IPS DF 19.7 (cell line): ENCODE measurements at places on chromosomes 5 and 9.

- DNase-seq: no peak
These were observed 62.1 kb downstream of the C9orf50 start for GRCh38 chr9:129558551-129559505.

DNA sequence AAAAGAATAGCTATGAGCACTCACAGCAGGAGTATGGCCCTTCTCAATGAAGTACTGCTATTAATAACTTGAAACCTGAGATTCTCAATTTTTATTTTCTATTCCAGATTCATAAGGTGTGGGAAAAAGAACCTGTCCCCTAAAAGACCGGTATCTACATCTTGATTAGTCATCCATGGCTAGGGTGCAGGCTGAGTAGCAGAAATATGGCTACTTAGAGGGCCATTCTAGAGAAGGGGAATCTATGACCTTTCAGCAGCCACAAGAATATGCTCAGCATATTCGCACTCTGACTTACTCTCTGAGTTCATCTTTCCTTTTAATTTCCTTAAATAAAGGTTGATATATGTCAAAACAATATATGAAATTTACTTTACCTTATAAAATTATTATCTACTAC, 27.7 kb downstream of the WDR36 start:
- DNase-seq: no peak

- DNase-seq: no peak
These were observed 289.8 kb upstream of the ANKRD55 start for GRCh38 chr5:56522960-56523359.

DNA sequence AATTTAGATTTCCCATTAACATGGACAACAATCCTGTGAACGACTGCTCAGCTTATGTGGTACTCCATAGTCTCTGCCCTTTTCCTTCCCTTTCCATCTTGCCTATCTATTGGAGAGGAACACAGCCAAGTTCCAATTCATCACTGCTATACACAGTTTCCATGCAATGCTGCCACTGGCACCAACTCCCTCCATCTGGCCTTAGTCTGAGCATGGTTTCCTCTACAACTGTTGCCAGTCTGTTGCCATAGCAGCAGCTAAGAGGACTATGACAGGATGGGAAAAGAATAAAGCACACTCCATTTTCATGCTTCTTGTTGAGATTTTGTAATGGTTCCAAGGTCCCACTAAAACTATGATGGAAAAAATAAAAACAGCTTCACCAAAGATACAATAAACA, 189.0 kb downstream of the HCN1 start:
- no peak for DNase-seq

DNA sequence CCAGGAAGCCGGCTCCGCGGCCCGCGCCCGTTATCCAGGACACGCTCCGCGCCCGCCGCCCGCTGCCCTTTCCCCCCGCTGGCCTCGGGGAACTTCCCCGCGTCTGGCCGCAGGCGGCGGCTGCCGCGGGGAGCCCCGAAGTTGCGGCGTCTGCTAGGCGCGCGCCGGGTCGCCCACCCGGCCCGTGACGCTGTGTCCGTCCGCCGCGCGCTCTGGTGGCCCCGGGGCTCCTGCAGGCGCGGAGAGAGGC, 621 bp upstream of the GCNT4 start:
- no peak for DNase-seq

DNA sequence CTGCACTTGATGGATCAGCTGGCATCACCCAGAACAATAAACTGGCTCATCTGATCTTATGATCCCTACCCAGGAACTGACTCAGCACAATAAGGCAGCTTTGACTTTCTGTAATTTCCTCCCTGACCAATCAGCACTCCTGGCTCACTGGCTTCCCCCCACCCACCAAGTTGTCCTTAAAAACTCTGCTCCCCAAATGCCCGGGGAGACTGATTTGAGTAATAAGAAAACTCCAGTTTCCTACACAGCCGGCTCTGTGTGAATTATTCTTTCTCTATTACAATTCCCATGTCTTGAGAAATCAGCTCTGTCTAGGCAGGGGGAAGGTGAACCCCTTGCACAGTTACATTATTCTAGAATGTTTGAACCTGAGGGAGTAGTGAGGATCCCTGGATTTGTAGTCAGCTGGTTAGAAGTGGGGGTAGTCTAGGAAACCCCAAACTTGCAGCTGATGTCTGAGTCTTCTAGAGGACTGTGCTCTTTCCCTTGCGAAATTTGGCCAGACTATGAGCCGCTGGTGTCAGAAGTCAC, 111.7 kb upstream of the NEK6 start:
- no peak for DNase-seq

- no peak for DNase-seq
These were observed 7.5 kb downstream of the OBP2B start for GRCh38 chr9:133201424-133202144.

GRCh38 chr9:36191290-36191645, 547 bp downstream of the CLTA start:
- DNase-seq: no peak

- no peak for DNase-seq
These were observed 166.5 kb downstream of the RMI1 start for GRCh38 chr9:84146893-84147710.

DNA sequence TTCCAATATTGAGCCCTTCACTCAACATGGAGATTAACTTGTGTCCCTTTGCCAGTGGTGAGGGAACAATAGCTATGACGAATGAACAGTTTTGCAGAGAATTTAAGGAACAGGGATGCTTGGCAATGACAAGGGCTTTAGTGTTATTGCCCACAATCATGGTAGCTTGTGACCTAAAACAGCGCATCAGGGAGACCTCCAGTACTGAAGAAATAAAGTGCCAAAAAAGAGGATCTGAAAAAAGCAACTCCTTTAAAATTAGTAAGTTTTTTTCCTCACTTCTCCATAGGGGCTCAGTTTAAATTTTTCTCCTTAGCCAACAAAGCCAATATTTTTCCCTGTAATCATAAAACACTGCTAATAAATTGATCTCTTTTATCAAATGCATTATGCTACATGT, 41.8 kb upstream of the PAM start:
- no peak for DNase-seq

DNA sequence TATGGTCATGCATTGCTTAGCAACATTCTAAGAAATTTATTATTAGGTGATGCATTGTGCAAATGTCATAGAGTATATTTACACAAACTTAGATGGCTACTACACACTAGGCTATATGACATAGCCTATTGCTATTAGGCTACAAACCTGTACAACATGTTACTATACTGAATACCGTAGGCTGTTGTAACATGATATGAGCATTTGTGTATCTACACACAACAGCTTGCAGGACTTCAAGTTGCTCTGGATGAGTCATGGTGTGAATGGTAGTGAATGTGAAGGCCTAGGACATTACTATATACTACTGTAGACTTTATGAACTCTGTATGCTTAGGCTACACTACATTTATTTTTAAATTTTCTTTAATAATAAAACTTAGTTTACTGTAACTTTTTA, 107.2 kb upstream of the MAMDC2 start:
- DNase-seq: no peak

DNA sequence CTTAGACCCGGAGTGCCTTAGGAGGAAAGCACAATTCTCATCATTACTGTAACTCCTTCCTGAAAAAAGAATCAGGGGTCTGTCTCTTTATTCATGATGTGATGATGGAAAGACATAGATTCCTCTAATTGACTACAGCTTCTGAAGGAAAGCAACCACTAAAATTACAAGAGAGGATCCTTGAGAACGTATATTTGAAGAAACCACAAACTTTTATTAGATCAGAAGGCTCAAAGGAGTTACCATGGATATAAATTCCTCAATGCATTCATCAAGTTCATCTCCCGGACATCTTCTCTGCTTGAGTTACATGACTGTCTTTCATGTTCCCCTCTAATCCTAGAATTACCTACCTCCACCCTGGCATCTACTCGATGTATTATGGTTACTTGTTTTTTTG, 104.1 kb upstream of the PAPPA start:
- no peak for DNase-seq
